ENCODE measurements at places on chromosomes 4 and X.

DNA sequence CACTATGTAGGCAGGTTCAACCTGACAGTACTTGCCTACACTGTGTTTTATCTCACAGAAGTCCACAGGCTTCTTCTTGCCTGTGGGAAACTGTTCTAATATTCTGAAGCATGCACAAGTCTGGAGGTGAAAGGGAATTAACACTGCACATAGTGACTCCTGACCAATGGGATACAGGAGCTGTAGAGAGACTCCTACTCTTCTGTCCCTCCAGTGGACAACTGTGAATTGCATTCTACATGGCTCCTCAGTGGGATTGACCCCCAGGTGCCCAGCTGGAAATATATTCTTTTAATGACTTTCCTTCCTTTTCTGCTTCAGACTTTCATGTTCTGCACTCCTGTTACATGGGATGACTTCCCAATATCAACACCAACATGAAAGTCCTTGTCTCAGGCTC lies 8.2 kb upstream of the YIPF6 start:
- peak; percentile 31 for DNase-seq

- no peak for DNase-seq
Measured at GRCh38 chr4:185381288-185382196, 14.2 kb downstream of the LRP2BP start.

GRCh38 chr4:55269995-55270394 lies 76.0 kb upstream of the SRD5A3 start:
- no peak for DNase-seq

DNA sequence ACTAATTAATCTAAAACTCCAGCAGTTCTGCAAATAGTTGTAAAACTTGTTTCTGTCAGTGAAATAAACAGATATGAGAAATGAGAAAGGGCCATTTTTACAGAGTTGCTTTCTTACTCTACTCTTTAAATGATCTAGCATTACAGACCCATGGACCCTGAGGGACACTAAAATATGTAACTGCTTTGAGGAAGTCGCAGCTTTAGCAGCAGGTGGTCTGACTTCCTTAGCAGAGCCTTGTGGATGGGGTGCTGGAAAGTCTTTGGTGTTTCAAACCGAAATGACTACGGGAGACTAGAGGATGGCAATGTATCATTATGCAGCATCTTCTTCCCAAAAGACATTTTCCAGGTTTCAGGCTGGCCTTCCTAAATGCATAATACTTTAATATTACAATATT lies 18.7 kb downstream of the SHISA3 start:
- DNase-seq = no peak

- DNase-seq = no peak
Measured at GRCh38 chrX:1546691-1547251, 9.8 kb upstream of the P2RY8 start.

GRCh38 chrX:38868941-38869401 lies 67.7 kb downstream of the MID1IP1 start:
- DNase-seq = no peak

GRCh38 chrX:38880296-38880854 lies 79.1 kb downstream of the MID1IP1 start:
- DNase-seq = no peak

GRCh38 chrX:139815771-139816170 lies 107.8 kb upstream of the MCF2 start:
- no peak for DNase-seq

- no peak for DNase-seq
Measured at GRCh38 chr4:111806331-111806730, 338.9 kb upstream of the FAM241A start.

GRCh38 chrX:23493941-23494374 lies 159.3 kb downstream of the PTCHD1 start:
- peak; percentile 5 for DNase-seq

DNA sequence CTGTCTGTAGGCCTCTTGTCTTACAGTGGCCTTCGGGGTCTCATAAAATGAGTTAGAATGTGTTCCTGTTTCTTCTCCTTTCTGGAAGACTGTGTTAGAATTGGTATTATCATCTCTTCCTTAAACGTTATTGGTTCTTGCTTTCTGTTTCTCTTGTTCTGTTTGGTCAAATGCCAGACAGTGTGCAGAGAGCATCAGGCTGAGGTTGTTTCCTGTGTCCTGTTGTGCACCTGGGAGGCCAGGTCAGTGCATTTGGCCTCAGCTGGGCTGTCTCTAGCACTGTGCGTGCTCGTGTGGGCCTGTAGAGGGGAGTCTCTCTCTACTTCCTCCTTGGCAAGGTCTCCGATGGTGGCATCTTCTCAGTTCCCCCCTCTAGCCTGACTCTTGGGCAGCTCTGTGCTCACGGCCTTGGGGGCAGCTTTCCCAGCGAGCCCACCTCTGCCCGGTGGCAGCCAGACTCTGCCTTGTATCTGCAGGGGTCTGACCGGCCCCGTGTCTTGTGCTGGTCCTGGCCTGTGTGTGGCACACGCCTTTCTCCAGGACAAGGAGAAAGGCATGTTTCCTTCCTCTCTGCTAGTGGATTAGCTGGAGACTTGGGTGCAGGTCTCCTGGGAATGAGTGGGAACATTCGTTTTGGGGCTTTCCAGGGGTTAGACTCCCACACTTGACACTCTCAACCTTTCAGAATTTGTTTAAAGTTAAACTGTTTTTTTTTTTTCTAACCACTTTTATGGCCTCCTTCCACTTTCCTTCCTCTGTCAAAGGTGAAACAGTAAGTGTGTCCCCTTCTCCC lies 62.3 kb downstream of the FAM193A start:
- no peak for DNase-seq

DNA sequence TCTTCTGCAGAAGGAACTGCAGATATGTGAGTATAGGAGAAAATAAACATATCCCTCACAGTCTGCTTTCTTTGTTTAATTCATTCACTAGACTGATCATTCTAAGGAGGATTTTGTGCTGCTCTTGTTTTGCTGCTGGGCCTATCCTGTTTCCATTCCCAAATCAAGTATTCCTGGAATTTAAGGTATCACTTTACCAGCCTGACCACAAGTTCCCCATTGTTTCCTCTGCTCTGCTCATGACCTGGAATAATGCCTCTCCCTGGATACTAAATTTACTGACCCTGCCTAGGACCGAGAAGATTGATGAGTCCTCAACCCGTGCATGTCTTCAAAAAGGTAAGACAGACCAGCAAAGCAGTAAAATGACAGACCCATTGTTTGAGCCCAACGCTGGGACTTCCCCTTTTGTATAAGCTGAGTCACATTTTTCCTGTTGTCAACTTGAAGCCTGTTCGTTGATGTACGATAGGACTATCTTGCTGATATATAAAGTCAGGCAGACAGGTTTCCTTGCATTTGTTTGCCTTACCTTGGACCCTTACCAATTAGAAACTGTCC lies 85.5 kb upstream of the TET2 start:
- DNase-seq = no peak

Data from NCI-H524 (cell line).